ENCODE measurements at places on chromosomes 11 and 22.

DNA sequence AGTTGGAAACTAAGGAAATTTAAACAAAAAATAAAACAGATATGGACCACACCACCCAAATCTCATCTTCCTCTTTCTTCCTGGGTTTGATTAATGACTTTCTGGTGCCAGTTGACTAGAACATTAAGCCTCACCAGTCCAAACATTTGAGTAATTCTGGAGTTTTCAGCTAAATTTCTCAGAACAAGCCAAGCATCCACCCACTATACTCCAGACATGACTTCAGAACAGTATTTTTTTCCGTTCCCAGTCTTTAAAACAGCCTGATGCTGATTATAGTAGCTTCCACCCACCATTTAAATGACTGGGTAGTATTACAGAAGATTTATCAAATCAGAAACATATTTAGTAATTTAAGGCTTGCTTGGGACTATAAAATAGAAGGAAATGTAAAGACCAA is 230.9 kb upstream of the UBASH3B start:
- no peak for DNase-seq
- no peaks in the 10 kb centered on the region for H3K4me1 ChIP-seq
- no peaks in the 10 kb centered on the region for H3K36me3 ChIP-seq
- no peaks in the 10 kb centered on the region for H3K27me3 ChIP-seq
- H3K27ac ChIP-seq: no peak overlapping the region

GRCh38 chr22:29146771-29147170 is 58.9 kb upstream of the EMID1 start:
- no peaks in the 10 kb centered on the region for H3K36me3 ChIP-seq
- peaks cover 17% of the 10 kb centered on the region for H3K4me1 ChIP-seq
- peaks cover 4% of the 10 kb centered on the region for H3K27me3 ChIP-seq
- no peak overlapping the region for H3K27ac ChIP-seq
- no peak overlapping the region for H3K4me3 ChIP-seq

- H3K36me3 ChIP-seq: peaks cover 39% of the 10 kb centered on the region
- no peak overlapping the region for H3K27ac ChIP-seq
- no peak for DNase-seq
- H3K4me3 ChIP-seq: peak overlapping the region; percentile 31
These were observed 31.3 kb downstream of the NEFH start for GRCh38 chr22:29511126-29511862.

- peaks cover 13% of the 10 kb centered on the region for H3K36me3 ChIP-seq
- H3K4me3 ChIP-seq: peak overlapping the region; percentile 38
- DNase-seq: no peak
- H3K4me1 ChIP-seq: no peaks in the 10 kb centered on the region
These were observed 415.9 kb downstream of the TBC1D22A start for GRCh38 chr22:47178339-47178738.

- DNase-seq: no peak
- no peak overlapping the region for H3K4me3 ChIP-seq
- H3K27me3 ChIP-seq: no peaks in the 10 kb centered on the region
These were observed 747.9 kb downstream of the OPCML start for GRCh38 chr11:132784441-132784840.

GRCh38 chr22:36352803-36353507 is 34.8 kb downstream of the MYH9 start:
- peaks cover 24% of the 10 kb centered on the region for H3K36me3 ChIP-seq
- no peak overlapping the region for H3K27ac ChIP-seq
- peaks cover 12% of the 10 kb centered on the region for H3K27me3 ChIP-seq
- DNase-seq: no peak
- peak overlapping the region; percentile 7 for H3K4me3 ChIP-seq

DNA sequence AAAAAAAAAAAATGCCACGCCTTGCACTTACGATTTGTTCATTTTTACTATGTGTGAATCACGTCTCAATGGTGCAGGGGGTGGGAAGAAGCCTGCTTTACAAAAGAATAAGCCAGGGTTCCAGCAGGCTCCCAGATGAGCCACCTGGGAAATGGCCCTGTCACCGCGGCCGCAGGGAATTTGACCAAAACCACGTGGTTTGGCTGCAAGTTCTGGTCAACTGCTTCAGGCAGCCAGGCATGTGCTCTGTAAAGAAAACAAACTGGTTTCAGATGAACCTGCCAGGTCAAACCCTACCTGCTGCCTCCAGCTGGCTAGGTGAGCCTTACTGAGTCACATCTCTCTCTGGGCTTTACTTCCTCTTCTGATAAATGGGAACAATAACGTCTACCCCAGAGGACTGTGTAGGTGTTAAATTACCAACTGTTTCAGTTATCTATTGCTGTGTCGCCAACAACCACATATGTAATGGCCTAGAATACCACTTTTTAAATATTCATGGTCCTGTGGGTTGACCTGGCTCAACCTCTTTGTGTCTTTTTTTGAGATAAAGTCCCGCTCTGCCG is 30.5 kb upstream of the GCAT start:
- peaks cover 18% of the 10 kb centered on the region for H3K36me3 ChIP-seq
- peaks cover 12% of the 10 kb centered on the region for H3K4me1 ChIP-seq
- H3K27ac ChIP-seq: no peak overlapping the region
- no peak for DNase-seq

GRCh38 chr11:124499711-124500110 is 43.7 kb downstream of the OR8B12 start:
- H3K27me3 ChIP-seq: no peaks in the 10 kb centered on the region
- H3K27ac ChIP-seq: no peak overlapping the region
- H3K4me3 ChIP-seq: no peak overlapping the region
- peaks cover 11% of the 10 kb centered on the region for H3K4me1 ChIP-seq

DNA sequence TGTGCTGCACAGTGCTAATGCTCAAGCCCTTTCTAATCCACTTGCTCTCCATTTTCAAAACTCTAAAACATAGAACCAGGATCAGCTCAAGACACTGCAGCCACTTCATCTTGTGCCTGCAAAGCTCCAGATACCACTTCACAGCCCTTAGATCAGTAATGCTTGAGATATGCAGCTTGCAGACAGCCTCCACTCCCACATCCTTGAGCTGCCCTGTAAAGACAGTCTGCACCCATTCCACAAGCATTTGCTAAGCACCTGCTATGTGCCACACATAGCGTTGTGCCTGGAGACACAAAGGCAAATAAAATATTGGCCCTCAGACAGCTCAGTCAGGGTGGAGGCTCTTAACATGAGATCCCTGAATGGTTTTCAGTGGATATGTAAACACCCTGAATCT is 192.5 kb upstream of the SNX19 start:
- no peak for DNase-seq
- H3K27me3 ChIP-seq: no peaks in the 10 kb centered on the region
- no peaks in the 10 kb centered on the region for H3K36me3 ChIP-seq
- H3K4me1 ChIP-seq: no peaks in the 10 kb centered on the region
- H3K4me3 ChIP-seq: no peak overlapping the region
- H3K27ac ChIP-seq: no peak overlapping the region

- H3K36me3 ChIP-seq: no peaks in the 10 kb centered on the region
- H3K4me3 ChIP-seq: no peak overlapping the region
- H3K4me1 ChIP-seq: no peaks in the 10 kb centered on the region
- no peaks in the 10 kb centered on the region for H3K27me3 ChIP-seq
- H3K27ac ChIP-seq: no peak overlapping the region
These were observed 38.1 kb upstream of the FAM181B start for GRCh38 chr11:82771781-82772180.

- peaks cover 13% of the 10 kb centered on the region for H3K4me1 ChIP-seq
- H3K4me3 ChIP-seq: peak overlapping the region; percentile 96
- peaks cover 4% of the 10 kb centered on the region for H3K36me3 ChIP-seq
- peak; percentile 67 for DNase-seq
- peaks cover 8% of the 10 kb centered on the region for H3K27me3 ChIP-seq
- peak overlapping the region; percentile 89 for H3K27ac ChIP-seq
These were observed 419 bp downstream of the ANKRD54 start for GRCh38 chr22:37843741-37844089.

GRCh38 chr11:11296434-11296833 is 56.6 kb downstream of the CSNK2A3 start:
- peaks cover 42% of the 10 kb centered on the region for H3K36me3 ChIP-seq
- no peak for DNase-seq
- H3K27ac ChIP-seq: no peak overlapping the region
- H3K27me3 ChIP-seq: peaks cover 2% of the 10 kb centered on the region
- H3K4me1 ChIP-seq: peaks cover 15% of the 10 kb centered on the region

Measured in endothelial cell (in vitro differentiated cells).